Activated CD4-positive, CD25-positive, alpha-beta regulatory T cell (primary cell): ENCODE measurements at places on chromosomes 12 and 14.

DNA sequence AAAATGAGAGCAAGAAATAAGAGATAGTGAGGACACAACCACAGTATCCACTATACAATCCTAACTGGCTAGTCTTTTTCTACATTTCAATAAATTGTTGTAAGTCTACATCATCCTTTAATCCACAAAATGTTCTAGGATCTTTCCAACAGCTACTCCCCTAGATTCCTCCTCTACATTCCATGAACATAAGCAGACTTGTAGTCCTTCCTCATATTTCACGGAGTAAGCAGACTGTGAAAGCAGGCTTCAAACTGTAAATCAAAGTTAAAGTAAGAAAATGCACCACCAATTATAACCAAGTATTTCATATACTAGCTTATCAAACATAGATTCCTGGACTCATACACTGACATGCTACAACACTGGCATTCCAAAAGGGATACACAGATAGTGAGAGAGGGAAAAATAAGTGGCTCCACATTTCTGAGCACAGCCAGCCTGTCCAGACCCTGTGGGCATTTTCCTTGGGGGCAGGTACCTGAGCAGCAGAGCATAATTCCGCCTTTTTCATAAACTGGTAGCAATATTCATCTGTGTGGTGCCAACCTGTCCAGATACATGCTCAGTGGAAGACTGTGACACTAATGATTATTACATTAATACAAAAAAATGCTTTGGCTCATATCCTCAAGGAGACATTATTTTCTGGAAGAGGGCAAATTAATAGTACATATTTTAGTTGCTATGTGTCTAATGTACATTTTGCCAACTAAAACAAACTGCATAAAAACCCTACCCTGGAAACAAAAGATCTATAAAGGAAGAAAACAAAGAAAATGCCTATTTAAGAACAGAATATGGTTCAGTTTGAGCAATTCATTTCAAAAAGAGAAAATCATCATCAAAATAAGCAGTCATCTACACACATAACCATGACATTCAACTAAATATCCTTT is 113.3 kb upstream of the FSCB start:
- DNase-seq = no peak

DNA sequence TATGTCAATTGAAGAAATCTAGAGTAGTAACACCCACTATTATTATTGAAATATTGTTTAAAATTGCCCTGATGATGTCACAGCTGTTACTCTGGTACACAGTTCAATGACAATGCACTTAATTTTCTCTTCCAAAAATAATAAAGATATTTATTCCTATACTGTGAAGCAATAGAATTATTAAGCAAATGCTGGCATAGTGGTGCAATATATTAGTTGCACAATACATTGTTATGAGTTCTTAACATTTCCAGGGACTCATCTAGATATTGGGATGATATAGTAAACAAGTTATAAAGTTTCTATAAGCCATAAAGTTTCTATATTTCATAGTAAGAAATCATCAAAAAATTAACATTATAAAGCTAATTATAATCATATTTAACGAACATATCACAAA is 897.8 kb downstream of the LRFN5 start:
- DNase-seq = no peak

DNA sequence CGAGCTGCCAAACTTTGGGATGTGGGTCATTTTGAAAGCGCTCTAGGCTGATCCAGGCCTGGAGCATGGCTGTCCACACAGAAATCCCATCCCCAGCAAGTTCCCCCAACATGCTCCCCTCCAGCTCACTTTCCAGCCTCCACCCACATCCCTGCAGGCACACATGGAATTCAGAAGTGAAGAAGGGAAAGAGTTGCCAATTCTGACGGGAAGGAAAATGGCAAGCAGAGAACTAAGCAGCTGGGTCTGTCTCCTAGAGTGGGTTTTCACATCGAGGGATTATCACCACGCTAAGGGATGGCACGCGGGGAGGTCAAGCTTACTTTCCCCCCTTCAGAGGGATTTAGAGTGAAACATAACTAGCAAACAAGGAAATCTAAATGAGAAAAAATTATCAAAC is 142.3 kb downstream of the RIMBP2 start:
- DNase-seq = no peak

DNA sequence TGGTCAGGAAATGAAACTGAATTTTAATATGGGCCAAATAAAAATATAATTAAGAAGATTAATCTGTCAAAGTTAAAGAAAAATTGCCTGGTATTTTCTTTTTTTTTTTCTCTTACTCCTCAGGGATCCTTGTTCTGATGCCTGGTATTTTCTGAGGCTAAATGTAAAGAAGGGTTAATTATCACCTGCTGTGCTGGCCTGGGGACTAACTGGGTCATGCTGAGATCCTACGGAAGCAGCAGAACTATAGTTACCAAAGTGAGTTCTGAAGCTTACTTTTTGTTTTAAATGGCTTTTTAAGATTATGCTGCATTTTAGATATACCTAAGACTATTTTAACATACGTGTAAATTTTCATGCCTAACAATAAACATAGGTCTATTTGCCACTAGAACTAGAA is 23.3 kb downstream of the ZC2HC1C start:
- no peak for DNase-seq

DNA sequence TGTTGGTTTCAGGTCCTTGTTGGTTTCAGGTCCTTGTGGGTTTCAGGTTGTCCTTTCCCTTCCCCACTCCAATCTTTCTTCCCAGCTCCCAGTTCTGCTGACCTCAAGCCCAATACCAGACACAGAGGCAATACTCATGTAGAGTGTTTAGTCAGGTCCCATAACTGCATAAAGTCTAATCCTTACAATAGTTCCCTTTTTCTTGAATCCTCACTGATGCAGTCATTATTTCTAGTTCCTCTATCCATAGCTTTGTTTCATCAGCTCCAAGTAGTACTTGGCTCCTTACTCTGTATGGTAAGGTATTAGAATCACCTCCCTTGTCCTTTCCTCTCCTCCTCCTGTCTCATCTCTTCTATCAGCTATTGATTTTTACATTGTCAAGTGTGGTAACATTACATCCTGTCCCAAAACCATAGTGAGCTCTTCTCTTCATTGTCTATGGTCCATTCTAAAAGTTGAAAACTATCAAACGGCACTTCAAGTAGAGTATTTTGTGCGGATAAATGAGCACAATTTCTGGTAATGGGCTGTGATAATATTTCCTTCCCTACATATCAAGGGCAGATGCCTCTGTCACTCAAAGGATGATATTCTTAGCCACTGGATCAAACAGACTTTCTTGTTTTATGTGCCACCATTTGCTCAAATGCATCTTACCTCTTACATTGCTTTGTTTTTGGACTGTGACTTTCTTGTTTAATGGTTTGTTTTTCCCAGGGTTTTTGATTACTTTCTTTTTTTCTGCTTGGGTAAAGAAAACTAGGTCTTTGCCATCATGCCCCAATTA is 57.2 kb upstream of the JDP2 start:
- DNase-seq = no peak

DNA sequence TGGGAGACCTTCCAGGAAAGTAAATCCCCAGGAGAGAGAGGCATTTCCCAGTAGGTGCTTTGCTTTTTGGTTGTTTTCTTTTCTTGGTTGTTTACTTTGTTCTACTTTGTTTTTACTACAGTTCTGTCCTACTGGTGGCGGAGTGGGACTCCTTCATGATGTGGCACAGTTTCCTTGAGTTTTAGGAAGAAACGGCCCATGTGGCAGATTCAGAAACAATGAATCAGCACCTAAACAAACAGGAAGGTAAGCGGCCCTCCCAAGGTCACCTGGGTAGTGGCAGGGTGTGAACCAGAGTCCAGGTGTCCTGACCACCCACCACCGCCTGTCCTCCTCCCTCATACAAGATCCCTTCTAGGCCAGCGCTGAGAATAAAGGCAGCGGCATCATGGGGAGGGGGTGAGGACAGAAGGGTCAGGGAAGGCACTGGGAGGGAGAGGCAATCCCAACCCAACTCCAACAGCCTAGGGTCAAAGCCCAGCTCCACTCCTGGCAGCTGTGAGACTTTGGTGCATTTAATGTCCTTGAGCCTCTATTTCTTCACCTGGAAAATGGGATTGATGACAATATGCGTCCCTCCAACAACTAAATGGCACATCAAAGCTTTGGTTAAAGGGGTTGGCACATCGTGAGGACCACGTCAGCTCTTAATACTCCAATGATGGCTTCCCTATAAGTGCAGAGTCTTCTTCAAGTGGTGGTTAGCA is 111.5 kb upstream of the BCL2L14 start:
- no peak for DNase-seq

DNA sequence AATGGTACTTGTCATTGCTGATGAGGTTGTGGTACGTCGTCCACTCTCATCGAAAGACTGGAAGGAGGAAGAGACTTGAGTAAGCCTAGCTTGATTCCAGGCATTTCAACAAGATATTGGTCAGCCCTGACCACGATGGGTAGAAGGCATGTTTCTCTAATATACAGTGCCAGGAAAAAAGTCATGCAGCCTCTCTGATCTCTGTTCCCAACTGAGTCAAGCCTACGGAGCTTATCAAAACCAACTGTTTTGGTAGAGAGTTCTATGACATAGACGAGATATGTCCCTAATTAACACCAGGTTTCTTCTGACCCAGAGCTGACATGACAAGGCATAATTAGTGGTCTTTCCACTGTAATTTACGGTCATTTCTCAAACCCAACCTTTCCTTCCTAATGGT is 58.5 kb downstream of the NIN start:
- DNase-seq = no peak

DNA sequence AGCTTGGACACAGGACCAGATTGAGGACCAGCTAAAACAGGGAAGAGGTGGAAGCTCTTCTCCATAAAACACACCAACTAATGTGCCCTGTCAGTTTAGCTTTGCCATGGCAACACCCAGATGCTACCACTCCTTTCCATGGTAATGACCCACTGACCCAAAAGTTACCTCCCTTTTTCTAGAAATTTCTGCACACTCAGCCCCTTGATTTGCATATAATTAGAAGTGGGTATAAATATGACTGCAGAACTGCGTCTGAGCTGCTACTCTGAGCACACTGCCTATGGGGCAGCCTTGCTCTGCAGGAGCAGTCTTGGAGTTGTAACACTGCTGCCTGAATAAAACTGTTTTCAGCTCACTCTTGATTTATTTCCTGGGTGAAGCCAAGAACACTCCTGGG is 3.2 kb upstream of the TDG start:
- no peak for DNase-seq

GRCh38 chr12:4091016-4091743 is 182.4 kb upstream of the CCND2 start:
- DNase-seq = no peak

GRCh38 chr12:59446116-59446515 is 149.7 kb upstream of the SLC16A7 start:
- DNase-seq = no peak

DNA sequence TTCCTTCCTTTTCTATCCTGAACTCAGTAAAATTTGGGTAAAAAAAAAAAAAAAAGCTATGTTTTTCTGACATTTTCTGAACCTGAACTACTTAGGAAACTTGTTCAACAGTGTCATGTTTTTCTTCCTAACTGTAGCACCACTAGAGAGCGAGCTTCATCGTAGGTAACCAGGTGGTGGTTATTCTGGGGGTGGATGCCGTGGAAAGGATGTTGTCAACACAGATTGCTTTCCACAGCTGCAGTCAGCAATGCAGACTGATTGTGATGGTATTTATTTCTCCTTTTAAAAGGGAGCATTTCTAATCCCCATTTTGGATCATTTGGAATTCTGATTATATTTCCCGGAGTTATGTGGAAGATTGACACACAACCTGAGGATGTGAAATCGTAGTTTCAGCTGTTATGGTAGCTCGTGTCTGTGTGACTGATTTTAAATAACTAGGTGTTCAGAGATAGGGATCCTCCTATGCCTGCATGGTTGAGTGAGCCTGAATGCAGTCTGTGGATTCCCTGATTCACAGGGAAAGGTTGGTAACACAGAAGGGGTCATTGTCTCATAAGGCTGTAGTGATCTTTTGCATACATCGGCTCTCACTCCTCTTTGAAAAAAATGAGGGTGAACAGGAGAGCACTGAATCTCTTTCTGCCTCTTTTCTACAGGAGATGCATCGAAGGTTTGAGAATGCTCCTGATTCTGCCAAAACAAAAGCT is 113.2 kb downstream of the ERC1 start:
- DNase-seq = no peak

GRCh38 chr12:56103066-56103711 is 1.2 kb upstream of the PA2G4 start:
- DNase-seq = no peak

- no peak for DNase-seq
Observed at GRCh38 chr14:65676361-65677014, 264.0 kb downstream of the FUT8 start.

GRCh38 chr14:55427439-55427838 is 13.0 kb downstream of the TBPL2 start:
- DNase-seq = no peak

DNA sequence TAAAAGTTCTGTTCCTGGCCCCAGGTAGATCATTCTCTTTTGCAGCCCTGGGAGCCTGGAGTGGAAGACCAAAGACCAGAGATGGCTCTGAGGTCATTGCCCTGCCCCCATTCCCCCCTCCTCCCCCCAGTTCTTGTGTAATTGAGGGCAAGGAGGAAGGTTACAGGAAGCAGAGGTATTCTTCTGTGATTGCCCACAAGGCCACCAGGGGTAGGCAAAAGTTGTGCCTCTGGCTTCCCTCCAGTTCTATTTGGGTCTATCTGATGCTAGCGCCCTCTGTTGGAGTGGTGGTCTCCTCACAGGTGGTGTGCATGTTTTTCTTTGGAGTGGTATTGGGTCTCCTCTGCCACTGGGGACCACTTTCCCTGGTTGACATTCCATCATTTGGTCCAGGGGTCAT is 41.2 kb upstream of the CRY1 start:
- DNase-seq = no peak

GRCh38 chr14:61369454-61369810 is 48.1 kb downstream of the PRKCH start:
- DNase-seq = no peak

DNA sequence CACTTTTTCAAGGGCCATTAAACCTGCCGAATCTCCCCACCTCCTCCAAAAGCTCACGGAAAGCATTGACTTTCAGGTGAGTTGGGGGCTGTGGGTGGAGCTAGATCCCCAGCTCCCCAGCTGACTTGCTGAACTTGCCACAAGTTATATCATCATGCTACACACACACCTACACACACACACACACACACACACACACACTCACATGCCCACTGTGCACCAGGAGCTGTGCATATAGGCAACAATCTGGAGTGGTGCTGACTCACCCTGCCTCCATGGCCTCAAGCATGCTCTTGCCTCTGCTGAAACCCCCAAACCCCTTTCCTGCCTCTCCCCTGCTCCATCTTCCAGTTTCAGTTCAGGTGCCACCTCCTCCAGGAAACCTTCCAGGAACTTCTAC is 26.1 kb downstream of the SERPINA3 start:
- no peak for DNase-seq

DNA sequence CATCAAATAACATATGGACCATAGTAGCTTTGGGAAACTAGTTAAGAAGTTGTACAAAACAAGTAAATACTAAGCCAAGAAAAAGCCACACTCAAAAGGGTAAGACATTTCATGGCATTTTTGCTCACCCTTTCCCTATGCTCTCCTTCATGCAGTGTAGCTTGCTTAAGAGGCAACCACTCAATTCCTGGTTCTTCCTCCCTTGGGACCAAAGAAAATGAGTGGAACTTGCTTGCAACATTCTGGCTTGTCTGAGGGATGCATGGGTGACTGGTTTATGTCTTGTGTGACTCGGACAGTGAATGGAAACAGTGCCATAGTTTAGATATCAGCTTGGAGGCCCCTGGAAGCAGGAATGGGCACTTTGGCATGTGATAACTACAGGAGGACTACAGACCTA is 252.0 kb upstream of the ARID2 start:
- no peak for DNase-seq

GRCh38 chr12:117552971-117553370 is 191.5 kb upstream of the NOS1 start:
- no peak for DNase-seq

- no peak for DNase-seq
Observed at GRCh38 chr12:65205886-65206285, 36.5 kb downstream of the LEMD3 start.
